ENCODE measurements at places on chromosomes 13 and 19. TPM values are rescaled to one million over a fixed set of nuclear protein-coding genes. Genes with fewer than 3 reads are reported as not detected.
A peak's percentile ranks its signal among the peaks of the same experiment; 100 is the strongest.

- H3K4me1 ChIP-seq: peaks cover 7% of the 10 kb centered on the region
- no peaks in the 10 kb centered on the region for H3K27me3 ChIP-seq
- DNase-seq: peak; percentile 89
- H3K36me3 ChIP-seq: peaks cover 1% of the 10 kb centered on the region
- H3K27ac ChIP-seq: no peak overlapping the region
- no peak overlapping the region for H3K4me3 ChIP-seq
These were observed 14.8 kb downstream of the OPA3 start for GRCh38 chr19:45569619-45570421.

The CGB7 gene
- total RNA-seq: not detected

DNA sequence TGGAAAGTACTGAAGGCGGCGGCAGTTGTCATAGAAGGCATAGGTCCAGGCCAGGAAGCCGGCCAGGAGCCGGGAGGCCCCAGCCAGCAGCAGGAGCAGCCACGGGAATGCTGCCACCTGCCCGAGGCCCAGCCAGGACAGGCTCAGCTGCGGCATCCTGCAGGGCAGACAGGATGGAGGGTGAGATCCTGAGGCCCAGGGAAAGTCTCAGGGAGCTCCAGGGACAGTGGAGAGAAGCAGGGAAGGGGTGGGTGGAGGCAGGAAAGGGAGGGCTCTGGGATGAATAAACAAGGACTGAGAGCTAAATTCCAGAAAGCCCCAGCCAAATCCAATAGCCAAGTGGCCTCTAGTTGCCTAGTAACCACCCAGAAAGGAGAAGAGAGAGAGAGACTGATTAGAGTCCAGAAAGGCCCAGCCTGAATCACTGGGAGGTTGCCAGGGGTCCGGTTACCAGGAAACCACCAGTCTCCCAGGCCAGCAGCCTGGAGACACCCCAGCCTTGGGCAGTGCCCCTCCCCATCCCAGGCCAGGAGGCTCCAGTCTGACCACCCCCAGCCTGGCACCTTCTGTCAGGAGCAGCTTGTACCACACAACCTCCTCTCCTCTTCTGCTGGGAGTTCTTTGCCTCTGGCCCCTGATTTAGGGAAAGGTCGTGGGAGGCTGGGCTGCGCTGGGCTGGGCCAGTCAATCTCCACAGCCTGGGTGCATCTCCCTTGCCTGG is 7.5 kb upstream of the OR10H5 start:
- no peak overlapping the region for H3K4me3 ChIP-seq
- H3K4me1 ChIP-seq: no peaks in the 10 kb centered on the region
- DNase-seq: no peak
- no peak overlapping the region for H3K27ac ChIP-seq
- H3K36me3 ChIP-seq: no peaks in the 10 kb centered on the region

The ZNF135 gene
- not detected for total RNA-seq

The KISS1R gene
- 16.8 TPM for total RNA-seq

The MRPS31 gene
- 46.3 TPM for total RNA-seq

The OR7A5 gene
- total RNA-seq: not detected

- no peak for DNase-seq
- H3K27ac ChIP-seq: no peak overlapping the region
- peaks cover 66% of the 10 kb centered on the region for H3K27me3 ChIP-seq
These were observed 1.1 kb downstream of the SHANK1 start for GRCh38 chr19:50718255-50719118.

DNA sequence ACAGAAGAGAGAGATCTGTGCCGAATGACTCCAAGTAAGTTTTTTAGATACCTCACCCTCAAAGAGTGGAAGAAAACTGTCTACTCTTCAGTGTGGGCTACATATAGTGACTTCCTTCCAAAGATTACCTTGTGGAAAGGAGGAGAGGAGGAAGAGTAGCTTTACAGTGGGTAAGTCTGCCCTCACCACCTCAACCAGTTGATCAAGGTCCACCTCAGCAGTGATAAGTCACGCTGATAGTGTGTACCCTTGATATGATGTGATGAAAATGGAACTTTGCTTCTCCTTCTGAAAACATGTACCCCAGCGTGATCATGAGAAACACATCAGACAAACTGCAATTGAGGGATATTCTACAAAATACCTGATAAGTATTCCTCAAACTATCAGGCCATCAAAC is 20.6 kb downstream of the KLF5 start:
- peaks cover 2% of the 10 kb centered on the region for H3K4me1 ChIP-seq
- DNase-seq: no peak
- no peak overlapping the region for H3K27ac ChIP-seq
- peaks cover 5% of the 10 kb centered on the region for H3K27me3 ChIP-seq

DNA sequence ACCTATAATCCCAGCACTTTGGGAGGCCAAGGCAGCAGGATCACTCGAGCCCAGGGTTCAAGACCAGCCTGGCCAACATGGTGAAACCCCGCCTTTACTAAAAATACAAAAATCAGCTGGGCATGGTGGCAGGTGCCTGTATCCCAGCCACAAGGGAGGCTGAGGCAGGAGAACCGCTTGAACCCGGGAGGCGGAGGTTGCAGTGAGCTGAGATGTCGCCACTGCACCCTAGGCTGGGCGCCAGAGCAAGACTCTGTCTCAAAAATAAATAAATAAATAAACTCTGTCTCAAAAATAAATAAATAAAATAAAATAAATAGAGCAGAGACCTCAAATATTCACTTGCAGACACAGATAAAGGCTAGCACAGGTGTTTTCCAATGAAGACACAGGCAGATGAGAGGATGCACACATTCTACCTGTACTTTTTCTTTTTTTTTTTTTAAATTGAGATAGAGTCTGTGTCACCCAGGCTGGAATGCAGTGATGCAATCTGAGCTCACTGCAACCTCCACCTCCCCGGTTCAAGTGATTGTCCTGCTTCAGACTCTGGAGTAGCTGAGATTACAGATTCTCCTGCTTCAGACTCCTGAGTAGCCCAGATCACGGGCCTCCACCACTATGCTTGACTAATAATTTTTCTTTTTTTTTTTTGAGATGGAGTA is 2.7 kb upstream of the RPS16 start:
- H3K27me3 ChIP-seq: no peaks in the 10 kb centered on the region
- H3K4me1 ChIP-seq: peaks cover 32% of the 10 kb centered on the region
- H3K27ac ChIP-seq: no peak overlapping the region

- H3K4me3 ChIP-seq: no peak overlapping the region
- no peak overlapping the region for H3K27ac ChIP-seq
- no peaks in the 10 kb centered on the region for H3K27me3 ChIP-seq
- no peak for DNase-seq
These were observed 351.5 kb downstream of the KLF12 start for GRCh38 chr13:73782450-73783449.

- H3K4me1 ChIP-seq: no peaks in the 10 kb centered on the region
- peaks cover 6% of the 10 kb centered on the region for H3K27me3 ChIP-seq
- no peaks in the 10 kb centered on the region for H3K36me3 ChIP-seq
- H3K27ac ChIP-seq: no peak overlapping the region
These were observed 193.2 kb downstream of the IRS2 start for GRCh38 chr13:109593230-109593629.

DNA sequence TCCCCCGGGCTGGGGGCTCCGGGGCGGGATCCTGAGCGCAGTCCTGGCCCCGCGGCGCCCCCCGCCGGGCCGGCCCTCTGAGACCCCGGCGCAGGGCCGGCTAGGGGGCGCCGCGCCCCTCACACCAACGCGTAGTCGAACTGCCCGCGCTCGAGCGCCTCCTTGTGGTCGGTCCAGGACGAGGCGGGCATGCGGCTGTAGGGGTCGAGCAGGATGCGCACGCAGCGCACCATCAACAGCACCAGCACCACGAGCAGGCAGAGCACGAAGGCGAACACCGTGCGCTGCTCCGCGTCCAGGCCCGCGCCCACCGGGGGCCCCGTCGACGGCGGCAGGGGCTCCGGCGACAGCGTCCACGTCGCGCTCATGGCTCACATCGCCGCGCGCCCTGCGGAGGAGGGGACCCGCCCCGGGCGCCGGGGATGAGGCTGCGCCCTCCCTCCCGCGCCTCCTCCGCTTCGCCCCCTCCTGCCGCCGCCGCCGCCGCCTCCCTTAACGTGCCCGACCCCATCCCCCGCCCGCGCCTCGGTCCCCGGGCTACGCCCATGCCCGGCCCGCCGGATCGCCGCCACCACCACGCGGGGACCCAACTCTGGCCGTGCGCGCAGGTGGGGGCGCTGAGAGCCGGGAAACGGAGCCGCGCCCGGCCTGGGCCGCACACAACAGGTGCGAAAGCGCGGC is 624 bp downstream of the CTXN1 start:
- peak overlapping the region; percentile 82 for H3K27ac ChIP-seq
- H3K27me3 ChIP-seq: peaks cover 2% of the 10 kb centered on the region
- peaks cover 25% of the 10 kb centered on the region for H3K4me1 ChIP-seq

The SAMD1 gene
- total RNA-seq: 152 TPM

The ZNF66 gene
- 7.9 TPM for total RNA-seq

GRCh38 chr13:23752111-23753001 is 136.8 kb downstream of the MIPEP start:
- H3K36me3 ChIP-seq: peaks cover 1% of the 10 kb centered on the region
- peaks cover 30% of the 10 kb centered on the region for H3K4me1 ChIP-seq
- no peak overlapping the region for H3K4me3 ChIP-seq
- no peak for DNase-seq
- peak overlapping the region; percentile 46 for H3K27ac ChIP-seq
- peaks cover 2% of the 10 kb centered on the region for H3K27me3 ChIP-seq

- peaks cover 10% of the 10 kb centered on the region for H3K4me1 ChIP-seq
- peak; percentile 94 for DNase-seq
- peak overlapping the region; percentile 84 for H3K27ac ChIP-seq
- peak overlapping the region; percentile 87 for H3K4me3 ChIP-seq
These were observed 51.3 kb downstream of the CELF5 start for GRCh38 chr19:3275583-3276340.

DNA sequence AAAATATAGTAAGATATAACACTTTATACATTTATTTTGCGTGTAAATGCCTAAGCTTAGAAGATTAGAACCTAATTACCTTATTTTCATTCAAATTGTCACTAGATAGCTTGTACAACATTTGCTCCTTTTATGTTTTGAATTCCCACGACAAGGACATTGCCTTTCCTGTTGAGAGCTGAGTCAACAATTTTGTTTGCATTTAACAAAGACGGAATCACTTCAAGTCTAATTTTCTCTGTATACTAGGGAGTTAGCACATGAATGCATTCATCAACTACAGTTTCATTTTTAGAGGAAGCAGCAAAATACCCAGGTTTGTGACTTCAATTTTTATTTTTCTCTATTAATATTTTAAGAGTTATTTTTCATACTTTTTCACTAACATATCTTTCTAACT is 48.7 kb upstream of the PCCA start:
- peaks cover 9% of the 10 kb centered on the region for H3K27me3 ChIP-seq
- no peak for DNase-seq
- H3K4me3 ChIP-seq: no peak overlapping the region
- no peaks in the 10 kb centered on the region for H3K4me1 ChIP-seq
- H3K27ac ChIP-seq: no peak overlapping the region

- no peaks in the 10 kb centered on the region for H3K4me1 ChIP-seq
- H3K27ac ChIP-seq: no peak overlapping the region
- DNase-seq: no peak
- H3K4me3 ChIP-seq: no peak overlapping the region
- no peaks in the 10 kb centered on the region for H3K36me3 ChIP-seq
- no peaks in the 10 kb centered on the region for H3K27me3 ChIP-seq
These were observed 1658.6 kb upstream of the MIR17HG start for GRCh38 chr13:89688918-89689317.

- no peak overlapping the region for H3K4me3 ChIP-seq
- no peak overlapping the region for H3K27ac ChIP-seq
- no peak for DNase-seq
- no peaks in the 10 kb centered on the region for H3K27me3 ChIP-seq
These were observed 261.1 kb upstream of the RFC3 start for GRCh38 chr13:33556828-33557227.

DNA sequence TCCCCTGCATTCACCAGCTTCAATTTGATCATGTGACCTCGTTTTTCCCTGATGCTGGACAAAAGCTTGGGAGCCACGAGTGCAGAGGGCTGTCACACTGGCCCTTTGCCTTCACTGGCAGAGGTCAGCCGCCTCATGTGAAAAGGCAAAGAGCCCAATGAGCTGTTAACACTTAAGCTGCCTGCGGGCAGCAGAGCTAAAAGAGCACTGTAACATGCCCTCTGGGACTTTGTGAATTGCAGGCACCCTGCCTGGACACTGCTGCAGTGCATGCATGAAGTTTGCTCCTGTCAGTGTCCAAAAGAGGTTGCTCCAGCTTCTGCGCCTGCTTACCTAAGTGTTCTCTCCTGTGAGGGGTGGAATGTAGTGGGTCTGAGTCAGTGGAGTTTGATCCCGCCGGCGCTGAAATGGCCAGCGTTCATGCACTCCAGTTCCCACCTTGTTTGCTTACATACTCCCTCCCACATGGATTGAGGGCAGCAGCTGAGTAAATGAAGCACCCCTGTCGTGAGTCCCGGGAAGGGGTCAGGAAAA is 193.7 kb downstream of the RFC3 start:
- H3K4me1 ChIP-seq: no peaks in the 10 kb centered on the region
- H3K36me3 ChIP-seq: no peaks in the 10 kb centered on the region
- H3K4me3 ChIP-seq: no peak overlapping the region
- DNase-seq: no peak

The SMIM24 gene
- not detected for total RNA-seq

DNA sequence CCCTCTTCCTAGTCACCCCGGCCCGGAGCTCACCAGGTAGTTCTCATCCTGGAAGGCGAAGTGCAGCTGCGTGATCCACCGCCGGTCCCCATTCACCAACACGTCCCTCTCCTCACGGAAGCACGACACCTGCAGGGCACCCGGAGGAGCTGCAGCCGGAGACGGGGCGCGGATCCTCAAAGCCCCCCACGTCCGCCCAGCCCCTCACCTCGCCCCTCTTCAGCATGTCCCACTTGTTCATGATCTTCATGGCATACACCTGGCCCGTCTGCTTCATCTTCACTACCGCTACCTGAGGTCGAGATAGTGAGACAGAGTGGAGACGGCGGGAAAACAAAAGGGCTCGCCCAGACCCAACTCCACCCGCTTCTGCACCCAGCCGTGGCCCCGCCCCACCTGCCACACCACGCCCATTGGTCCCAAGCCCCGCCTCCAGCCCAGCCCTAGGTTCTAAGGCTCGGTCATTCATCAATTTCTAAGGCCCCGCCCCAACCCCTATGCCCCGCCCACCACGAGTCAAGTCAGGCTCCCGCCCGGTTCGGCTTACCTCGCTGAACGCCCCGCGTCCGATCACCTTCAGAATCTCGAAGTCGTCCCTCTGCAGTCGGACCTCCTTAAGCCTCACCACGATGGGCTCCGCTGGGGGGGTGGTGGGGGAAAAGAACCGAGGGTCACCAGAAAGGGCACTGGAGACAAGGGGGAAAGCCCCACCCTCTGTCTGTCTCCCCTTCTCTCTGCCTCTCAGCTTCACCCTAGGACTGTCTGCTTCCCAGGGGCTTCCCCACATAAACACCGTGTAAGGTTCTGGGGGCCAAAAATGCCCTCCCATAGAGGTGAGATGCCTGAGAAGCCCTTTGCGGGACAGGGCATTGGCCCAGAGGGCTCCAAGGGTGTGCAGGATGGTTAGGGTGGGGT is 2.8 kb downstream of the DMPK start:
- peaks cover 26% of the 10 kb centered on the region for H3K27me3 ChIP-seq
- H3K4me1 ChIP-seq: peaks cover 15% of the 10 kb centered on the region
- peak overlapping the region; percentile 72 for H3K4me3 ChIP-seq
- peak overlapping the region; percentile 34 for H3K27ac ChIP-seq
- peak; percentile 96 for DNase-seq

The ZNF714 gene
- 18.8 TPM for total RNA-seq

All from activated CD4-positive, alpha-beta T cell treated with anti-CD3 and anti-CD28 coated beads, Interleukin-2, amount 10 ng/mL, durations not matched to agents 24 days and 14 days (primary cell).